ENCODE measurements at places on chromosomes 5 and 9. TPM values are rescaled to one million over a fixed set of nuclear protein-coding genes. Genes with fewer than 3 reads are reported as not detected.
A peak's percentile ranks its signal among the peaks of the same experiment; 100 is the strongest.

GRCh38 chr5:320524-321229 is 837 bp upstream of the AHRR start:
- no peak overlapping the region for H3K27ac ChIP-seq
- peaks cover 32% of the 10 kb centered on the region for H3K4me1 ChIP-seq
- H3K4me3 ChIP-seq = peak overlapping the region; percentile 72

DNA sequence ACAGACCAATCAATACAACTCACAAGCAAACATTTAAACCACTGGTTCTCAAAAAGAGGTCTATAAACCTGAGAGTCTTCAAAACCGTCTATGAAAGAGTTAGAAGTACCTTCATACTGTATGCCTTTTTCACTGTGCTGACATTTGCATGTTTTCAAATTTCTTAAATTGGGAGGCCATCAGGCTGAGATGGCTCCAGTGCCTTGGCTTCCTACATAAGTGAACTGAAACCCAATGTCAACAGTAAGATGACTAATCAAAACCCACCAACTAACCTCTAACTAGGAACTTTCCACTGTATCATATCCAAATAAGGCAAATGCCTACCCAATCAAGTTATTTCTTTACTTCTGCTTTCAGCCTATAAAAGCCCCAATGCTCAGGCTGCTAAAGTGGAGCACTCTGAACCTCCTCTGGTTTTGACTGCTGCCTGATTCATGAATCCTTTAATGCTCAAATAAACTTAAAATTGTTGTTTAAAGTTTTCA is 35.1 kb downstream of the FAM13B start:
- no peaks in the 10 kb centered on the region for H3K27me3 ChIP-seq
- no peak for DNase-seq

GRCh38 chr9:37468620-37469019 is 3.4 kb upstream of the ZBTB5 start:
- no peaks in the 10 kb centered on the region for H3K36me3 ChIP-seq
- no peak overlapping the region for H3K27ac ChIP-seq
- DNase-seq = no peak
- no peaks in the 10 kb centered on the region for H3K27me3 ChIP-seq

Gene SPOCK1
- 28.6 TPM for total RNA-seq

Gene C5orf58
- 1.0 TPM for total RNA-seq
